ENCODE measurements at places on chromosomes 1 and 21. TPM values are rescaled to one million over a fixed set of nuclear protein-coding genes. Genes with fewer than 3 reads are reported as not detected.

DNA sequence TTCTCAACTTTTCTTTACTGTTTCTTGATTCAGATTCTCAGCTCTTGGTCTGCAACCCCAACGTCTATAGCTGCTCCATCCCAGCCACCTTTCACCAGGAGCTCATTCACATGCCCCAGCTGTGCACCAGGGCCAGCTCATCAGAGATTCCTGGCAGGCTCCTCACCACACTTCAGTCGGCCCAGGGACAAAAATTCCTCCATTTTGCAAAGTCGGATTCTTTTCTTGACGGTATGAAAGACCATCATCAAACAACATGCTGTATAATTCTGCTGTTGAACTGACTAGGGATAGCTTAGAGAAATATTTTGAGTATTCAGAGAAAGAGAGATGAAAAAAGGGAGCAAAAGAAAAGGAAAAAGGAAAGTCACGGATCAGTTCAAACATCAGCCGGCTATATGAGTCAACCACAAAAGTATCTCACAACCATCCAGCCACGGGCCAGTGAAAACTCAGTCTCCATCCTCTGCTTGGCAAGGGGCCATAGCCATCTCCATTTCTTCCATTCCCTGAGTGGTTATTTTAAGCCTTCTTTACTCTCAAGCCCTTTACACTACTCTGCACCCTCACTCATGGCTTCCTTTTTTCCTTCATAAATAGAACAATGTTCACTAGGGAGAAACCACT, 14.1 kb downstream of the DNASE2B start:
- no peak for DNase-seq

GRCh38 chr1:932776-933602, 9.3 kb downstream of the SAMD11 start:
- DNase-seq = no peak

DNA sequence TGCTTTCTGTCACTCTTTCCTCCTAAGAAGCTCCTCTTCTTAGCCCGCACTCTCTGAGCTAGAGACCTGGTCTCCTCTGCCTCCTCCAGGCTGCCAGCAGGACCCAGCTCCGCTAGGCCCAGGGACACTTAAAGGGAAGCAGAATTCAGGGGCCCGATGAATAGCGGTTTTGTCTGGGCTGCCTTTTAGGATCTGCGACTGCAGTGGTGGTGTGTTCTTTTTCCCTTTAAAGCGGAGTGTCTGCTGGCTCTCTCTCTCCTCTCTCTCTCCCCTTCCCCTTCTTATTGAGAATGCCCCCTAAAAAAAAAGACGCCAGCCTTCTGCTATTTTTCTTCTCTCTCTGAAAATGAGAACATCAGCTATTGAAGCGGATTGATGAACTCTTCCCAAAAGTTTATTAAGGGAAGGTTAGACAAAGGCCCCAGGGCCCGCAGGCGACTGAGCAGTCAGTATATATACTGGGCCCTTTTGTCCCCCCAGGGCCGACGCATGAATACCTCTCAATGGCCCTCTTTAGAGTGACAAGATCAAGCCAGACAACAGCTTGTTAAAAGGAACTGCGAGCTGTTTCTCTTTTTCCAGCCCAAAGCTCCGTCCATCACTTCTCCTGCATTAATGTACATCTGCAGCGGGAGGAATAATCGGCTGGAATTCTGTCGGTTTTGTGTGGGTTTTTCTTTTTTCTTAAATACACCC, 27.0 kb downstream of the PAX7 start:
- DNase-seq = no peak

- DNase-seq = no peak
These were observed at the start of gene POU3F1 for GRCh38 chr1:38046333-38046883. Gene POU3F1 (minus strand): TSS chr1:38046793. CDS start chr1:38046743, 50 bp downstream.

- no peak for DNase-seq
These were observed 48.0 kb upstream of the WDR26 start for GRCh38 chr1:224482619-224483018.

OR2T2 gene
- total RNA-seq = not detected

DNA sequence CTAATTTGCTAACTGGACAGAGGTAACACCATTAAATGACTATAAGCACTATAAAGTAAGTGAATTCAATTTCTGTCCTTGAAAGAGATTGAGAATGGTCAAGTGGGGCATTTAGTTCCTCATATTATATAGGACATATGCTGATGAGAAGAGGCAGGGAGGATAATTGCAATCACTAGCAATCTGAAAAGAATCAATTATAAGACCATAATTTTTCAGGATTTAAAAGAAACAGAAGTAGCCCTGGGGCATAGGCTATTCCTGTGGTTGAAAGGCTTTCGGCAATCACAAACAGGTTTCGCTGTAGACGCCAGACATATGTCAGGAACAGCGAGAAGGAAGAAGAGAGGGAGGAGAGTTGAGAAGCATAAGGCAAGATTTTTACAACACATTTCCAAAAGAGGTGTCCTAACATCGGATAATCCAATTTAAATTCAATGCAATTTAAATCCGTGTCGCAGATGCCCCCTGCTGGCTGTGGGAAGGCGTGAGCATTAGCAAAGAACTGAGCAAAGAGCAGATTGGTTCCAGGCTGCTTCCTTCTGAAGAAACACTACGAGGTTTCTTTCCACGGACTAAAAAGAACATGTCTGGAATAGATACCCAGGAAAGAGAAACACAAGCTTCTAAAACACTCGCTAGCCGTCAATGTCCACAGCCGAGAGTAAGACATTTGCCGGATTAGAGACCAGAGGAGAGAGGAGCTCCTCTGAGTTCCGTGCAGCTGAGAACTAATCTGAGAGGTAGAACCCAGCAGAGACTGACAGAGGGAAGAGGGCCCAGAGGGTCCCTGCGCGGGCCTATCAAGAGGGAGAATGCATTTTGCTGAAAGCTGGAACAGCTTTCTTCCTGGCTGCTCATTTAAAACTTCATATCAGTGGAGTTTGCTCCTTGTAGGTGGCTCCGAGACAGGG, 27.9 kb downstream of the RGS5 start:
- DNase-seq = peak; percentile 21

SH2D5 gene
- total RNA-seq = 17.5 TPM

OPRD1 gene
- total RNA-seq = 0.21 TPM
